ENCODE measurements at places on chromosomes 4 and X. TPM values are rescaled to one million over a fixed set of nuclear protein-coding genes. Genes with fewer than 3 reads are reported as not detected.

GRCh38 chr4:7218686-7219085, 26.3 kb downstream of the SORCS2 start:
- H3K27ac ChIP-seq: no peak overlapping the region
- no peaks in the 10 kb centered on the region for H3K4me1 ChIP-seq
- H3K4me3 ChIP-seq: no peak overlapping the region
- DNase-seq: no peak

The SGMS2 gene
- 90.3 TPM for total RNA-seq

The SUPT20HL2 gene
- total RNA-seq: 1.2 TPM

GRCh38 chr4:30605616-30606190, 114.5 kb upstream of the PCDH7 start:
- no peaks in the 10 kb centered on the region for H3K4me1 ChIP-seq
- no peak for DNase-seq
- no peak overlapping the region for H3K4me3 ChIP-seq

The NXF2B gene
- not detected for total RNA-seq

The ABCG2 gene
- 54.3 TPM for total RNA-seq

The ZFP92 gene
- total RNA-seq: 0.26 TPM

The DCAF4L1 gene
- not detected for total RNA-seq

The FGFBP1 gene
- total RNA-seq: not detected

The SMIM10L2A gene
- total RNA-seq: 3.5 TPM

DNA sequence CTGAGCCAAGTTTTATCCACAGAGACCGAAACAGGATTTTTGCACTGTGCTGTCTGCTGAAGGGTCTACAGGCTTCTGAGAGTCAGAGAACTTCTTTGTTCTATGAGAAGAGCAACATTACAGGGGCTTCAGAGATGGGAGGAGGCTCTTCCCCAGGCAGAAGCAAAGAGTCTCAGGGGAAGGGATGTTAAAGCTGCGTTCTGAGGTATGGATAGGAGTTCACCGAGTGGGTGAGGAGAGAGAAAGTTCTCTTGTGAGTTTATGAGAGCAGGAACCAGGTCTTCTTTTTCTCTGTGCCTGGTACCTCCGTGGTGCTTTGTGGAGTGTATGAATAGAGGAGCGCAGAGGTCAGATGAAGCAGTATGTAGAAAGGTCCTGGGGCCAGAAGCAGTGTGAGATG, 155.1 kb downstream of the PDGFRA start:
- H3K4me1 ChIP-seq: no peaks in the 10 kb centered on the region
- no peak overlapping the region for H3K4me3 ChIP-seq
- H3K36me3 ChIP-seq: no peaks in the 10 kb centered on the region
- no peaks in the 10 kb centered on the region for H3K27me3 ChIP-seq
- no peak overlapping the region for H3K27ac ChIP-seq

DNA sequence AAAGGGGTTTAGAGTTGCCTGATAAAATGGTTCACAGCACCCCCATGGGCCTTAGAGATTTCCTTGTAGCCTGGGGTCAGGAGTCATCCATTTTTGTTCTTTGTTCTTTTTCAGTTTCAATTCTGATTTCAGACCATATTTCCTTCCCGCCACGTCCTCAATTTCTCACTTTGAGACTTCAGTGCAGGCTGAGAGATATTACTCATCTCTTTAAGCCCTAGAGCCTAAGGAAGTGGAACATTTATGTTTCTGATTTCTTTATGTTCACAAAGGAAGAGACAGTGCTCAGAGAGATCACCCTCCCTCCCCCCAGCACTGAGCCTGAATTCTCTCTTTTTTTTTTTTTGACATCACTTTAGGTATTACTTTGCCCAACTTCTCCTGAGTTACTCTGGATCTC, 56.3 kb downstream of the MSN start:
- H3K27me3 ChIP-seq: no peaks in the 10 kb centered on the region
- H3K36me3 ChIP-seq: no peaks in the 10 kb centered on the region
- H3K27ac ChIP-seq: peak overlapping the region; percentile 3
- no peak overlapping the region for H3K4me3 ChIP-seq

The CYTL1 gene
- 11.9 TPM for total RNA-seq

GRCh38 chrX:101191217-101191750, 28.3 kb upstream of the DRP2 start:
- H3K4me3 ChIP-seq: no peak overlapping the region
- H3K27me3 ChIP-seq: no peaks in the 10 kb centered on the region
- no peak overlapping the region for H3K27ac ChIP-seq
- H3K36me3 ChIP-seq: no peaks in the 10 kb centered on the region

DNA sequence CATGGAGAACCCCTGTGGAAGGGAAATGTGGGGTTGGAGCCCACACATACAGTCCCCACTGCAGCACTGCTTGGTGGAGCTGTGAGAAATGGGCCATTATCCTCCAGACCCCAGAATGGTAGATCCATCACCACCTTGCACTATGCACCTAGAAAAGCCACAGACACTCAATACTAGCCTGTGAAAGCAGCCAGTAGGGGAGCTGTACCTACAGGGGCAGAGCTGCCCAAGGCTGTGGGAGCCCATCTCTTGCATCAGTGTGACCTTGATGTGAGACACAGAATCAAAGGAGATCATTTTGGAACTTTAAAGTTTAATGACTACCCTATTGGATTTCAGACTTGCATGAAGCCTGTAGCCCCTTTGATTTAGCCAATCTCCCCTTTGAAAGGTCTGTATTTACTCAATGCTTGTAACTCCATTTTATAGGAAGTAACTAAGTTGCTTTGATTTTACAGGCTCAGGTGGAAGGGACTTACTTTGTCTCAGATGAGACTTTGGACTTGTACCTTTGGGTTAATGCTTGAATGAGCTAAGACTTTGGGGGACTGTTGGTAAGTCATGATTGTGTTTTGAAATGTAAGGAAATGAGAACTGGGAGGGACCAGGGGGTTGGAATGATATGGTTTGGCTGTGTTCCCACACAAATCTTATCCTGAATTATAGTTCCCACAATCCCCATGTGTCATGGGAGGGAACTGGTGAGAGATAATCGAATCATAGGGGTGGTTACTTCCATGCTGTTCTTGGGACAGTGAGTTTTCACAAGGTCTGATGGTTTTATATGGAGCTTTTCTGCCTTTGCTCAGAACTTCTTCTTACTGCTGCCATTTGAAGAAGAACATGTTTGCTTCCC, 352.6 kb downstream of the INPP4B start:
- no peak overlapping the region for H3K27ac ChIP-seq
- no peaks in the 10 kb centered on the region for H3K27me3 ChIP-seq
- no peaks in the 10 kb centered on the region for H3K4me1 ChIP-seq
- H3K36me3 ChIP-seq: no peaks in the 10 kb centered on the region

The PHOX2B gene
- not detected for total RNA-seq

The PNMA5 gene
- total RNA-seq: not detected

GRCh38 chrX:136735601-136736000, 45.1 kb downstream of the ARHGEF6 start:
- H3K27me3 ChIP-seq: no peaks in the 10 kb centered on the region
- no peak overlapping the region for H3K4me3 ChIP-seq
- no peak for DNase-seq
- H3K36me3 ChIP-seq: no peaks in the 10 kb centered on the region
- no peaks in the 10 kb centered on the region for H3K4me1 ChIP-seq
- H3K27ac ChIP-seq: no peak overlapping the region

GRCh38 chrX:29541038-29541437, 674.3 kb upstream of the MAGEB2 start:
- no peaks in the 10 kb centered on the region for H3K4me1 ChIP-seq
- no peak for DNase-seq
- H3K36me3 ChIP-seq: no peaks in the 10 kb centered on the region
- H3K27me3 ChIP-seq: peaks cover 11% of the 10 kb centered on the region
- no peak overlapping the region for H3K27ac ChIP-seq

The SLC9A6 gene
- 8.2 TPM for total RNA-seq

The RTL3 gene
- 1.0 TPM for total RNA-seq

DNA sequence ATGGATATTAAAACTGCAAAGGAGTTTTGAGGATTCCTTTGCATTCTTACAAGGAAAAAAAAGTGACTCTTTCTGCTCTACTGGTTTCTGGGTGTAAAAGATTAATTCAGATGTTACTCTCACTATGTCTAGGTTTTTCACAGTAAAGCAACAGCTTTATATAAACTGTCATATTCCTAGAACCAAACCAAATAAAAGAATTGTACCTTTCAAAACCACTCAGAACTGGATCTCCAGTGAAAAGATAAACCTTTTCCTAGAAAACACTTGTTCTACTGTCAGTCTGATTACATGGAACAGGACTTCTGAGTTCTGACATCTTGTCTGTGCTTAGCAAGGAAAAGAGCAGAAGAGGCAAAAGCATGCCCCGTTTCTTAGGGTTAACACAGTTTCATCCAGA, 5.0 kb upstream of the PPID start:
- H3K27me3 ChIP-seq: no peaks in the 10 kb centered on the region
- no peaks in the 10 kb centered on the region for H3K36me3 ChIP-seq
- no peak overlapping the region for H3K27ac ChIP-seq
- H3K4me1 ChIP-seq: no peaks in the 10 kb centered on the region
- DNase-seq: no peak
- H3K4me3 ChIP-seq: no peak overlapping the region

The KCNIP4 gene
- not detected for total RNA-seq

The ARHGAP36 gene
- not detected for total RNA-seq

The SPANXB1 gene
- total RNA-seq: not detected

DNA sequence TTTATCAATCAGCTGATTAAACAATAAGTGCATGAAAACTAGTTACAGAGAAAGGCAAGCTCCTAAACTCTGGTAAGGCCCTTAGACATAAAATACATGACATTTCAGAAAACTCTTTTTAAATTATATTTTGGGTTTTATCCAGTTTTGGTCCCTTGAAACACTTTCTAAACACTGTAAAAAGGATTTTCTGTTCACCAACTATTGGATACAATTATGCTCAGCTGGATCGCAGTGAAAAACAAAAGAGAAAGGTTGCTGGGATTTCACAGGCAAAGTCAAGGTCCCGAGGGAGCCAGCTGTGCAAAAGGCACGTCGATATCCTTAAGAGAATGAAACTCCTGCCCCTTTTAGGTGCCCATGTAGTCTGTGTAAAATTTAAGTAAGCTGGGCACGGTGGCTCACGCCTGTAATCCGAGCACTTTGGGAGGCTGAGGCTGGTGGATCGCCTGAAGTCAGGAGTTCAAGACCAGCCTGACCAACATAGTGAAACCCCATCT, 1018.4 kb upstream of the INTU start:
- no peak overlapping the region for H3K27ac ChIP-seq
- no peaks in the 10 kb centered on the region for H3K4me1 ChIP-seq
- no peaks in the 10 kb centered on the region for H3K27me3 ChIP-seq
- DNase-seq: no peak
- no peaks in the 10 kb centered on the region for H3K36me3 ChIP-seq

DNA sequence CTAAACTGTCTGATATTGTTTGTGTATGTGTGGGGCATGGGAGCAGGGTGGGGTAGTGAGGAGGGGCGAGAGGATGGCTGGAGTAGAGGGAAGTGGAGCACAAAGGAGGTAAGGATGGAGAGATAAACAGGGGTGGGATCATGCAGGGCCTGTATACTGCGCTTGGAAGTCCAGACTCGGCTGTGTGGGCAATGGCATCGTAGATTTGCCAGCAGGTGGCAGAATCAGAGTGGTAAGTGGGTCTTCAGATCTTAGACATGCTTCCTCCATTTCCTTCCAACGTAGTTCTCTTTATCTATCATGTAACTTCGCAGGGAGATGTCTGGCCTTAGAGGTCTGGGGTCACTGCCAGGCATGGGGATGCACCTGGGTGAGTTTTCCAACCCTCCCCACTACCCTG, 155.5 kb downstream of the PDGFRA start:
- no peaks in the 10 kb centered on the region for H3K27me3 ChIP-seq
- no peak overlapping the region for H3K27ac ChIP-seq
- H3K4me3 ChIP-seq: no peak overlapping the region
- no peaks in the 10 kb centered on the region for H3K36me3 ChIP-seq
- no peaks in the 10 kb centered on the region for H3K4me1 ChIP-seq

DNA sequence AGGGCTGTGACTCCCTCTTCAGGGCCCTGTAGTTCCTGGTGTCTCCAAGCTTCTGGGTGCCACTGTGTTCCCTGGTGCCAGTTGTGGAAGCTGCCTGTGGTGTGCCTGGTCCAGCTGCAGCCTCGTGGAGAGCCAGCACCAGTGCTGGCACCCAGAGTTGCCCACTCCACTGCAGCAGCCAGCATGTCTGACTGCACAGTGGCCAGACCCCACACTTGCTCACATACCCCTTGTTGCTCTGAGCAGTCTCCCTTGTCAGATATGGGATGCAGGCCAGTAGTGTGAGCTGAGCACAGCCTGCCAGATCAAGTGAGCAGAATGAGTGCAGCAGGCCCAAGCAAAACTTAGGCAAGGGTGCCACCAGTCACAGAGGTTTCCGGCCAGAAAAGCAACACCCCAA, 108.6 kb downstream of the ZMAT1 start:
- no peak for DNase-seq
- H3K36me3 ChIP-seq: no peaks in the 10 kb centered on the region
- no peak overlapping the region for H3K4me3 ChIP-seq
- H3K4me1 ChIP-seq: no peaks in the 10 kb centered on the region

GRCh38 chr4:165449333-165449732, 70.5 kb downstream of the CPE start:
- H3K27ac ChIP-seq: no peak overlapping the region
- no peak for DNase-seq
- no peak overlapping the region for H3K4me3 ChIP-seq
- no peaks in the 10 kb centered on the region for H3K4me1 ChIP-seq
- H3K36me3 ChIP-seq: no peaks in the 10 kb centered on the region
- no peaks in the 10 kb centered on the region for H3K27me3 ChIP-seq

DNA sequence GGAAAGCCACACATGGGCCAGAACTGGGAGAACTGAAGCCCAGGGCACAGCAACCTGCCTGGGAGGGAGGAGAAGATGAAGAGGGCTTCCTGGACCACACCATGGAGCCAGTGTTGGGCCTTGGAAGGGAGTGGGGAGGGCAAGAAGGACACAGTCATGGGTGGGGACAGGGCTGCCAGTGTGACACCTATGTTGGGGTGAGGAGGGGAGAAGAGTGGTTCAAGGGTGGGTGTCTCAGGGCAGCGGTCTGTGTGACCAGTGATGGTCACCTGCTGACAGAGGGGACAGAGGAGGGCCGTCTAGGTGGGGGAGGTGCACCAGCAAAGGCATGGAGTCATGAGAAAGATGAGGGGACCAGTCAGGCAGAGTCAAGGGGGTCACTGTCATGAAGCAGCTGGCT, 13.8 kb downstream of the MAGED2 start:
- H3K4me3 ChIP-seq: no peak overlapping the region
- DNase-seq: no peak
- H3K27ac ChIP-seq: no peak overlapping the region
- no peaks in the 10 kb centered on the region for H3K36me3 ChIP-seq
- no peaks in the 10 kb centered on the region for H3K27me3 ChIP-seq
